Lower leg skin (tissue), 4 donors: ENCODE measurements at places on chromosomes 2 and 18.

- DNase-seq = no peak
Observed at GRCh38 chr2:195342061-195342460, 315.0 kb upstream of the SLC39A10 start.

GRCh38 chr2:9373047-9373446 is 50.3 kb downstream of the ITGB1BP1 start:
- no peak for DNase-seq

GRCh38 chr2:75573145-75573878 is 12.6 kb upstream of the EVA1A start:
- no peak for DNase-seq

GRCh38 chr2:202084265-202084664 is 11.2 kb downstream of the KIAA2012 start:
- no peak for DNase-seq

- no peak for DNase-seq
Observed at GRCh38 chr2:229611360-229611759, 103.0 kb downstream of the DNER start.

GRCh38 chr2:9714630-9715214 is 83.9 kb upstream of the YWHAQ start:
- no peak for DNase-seq

DNA sequence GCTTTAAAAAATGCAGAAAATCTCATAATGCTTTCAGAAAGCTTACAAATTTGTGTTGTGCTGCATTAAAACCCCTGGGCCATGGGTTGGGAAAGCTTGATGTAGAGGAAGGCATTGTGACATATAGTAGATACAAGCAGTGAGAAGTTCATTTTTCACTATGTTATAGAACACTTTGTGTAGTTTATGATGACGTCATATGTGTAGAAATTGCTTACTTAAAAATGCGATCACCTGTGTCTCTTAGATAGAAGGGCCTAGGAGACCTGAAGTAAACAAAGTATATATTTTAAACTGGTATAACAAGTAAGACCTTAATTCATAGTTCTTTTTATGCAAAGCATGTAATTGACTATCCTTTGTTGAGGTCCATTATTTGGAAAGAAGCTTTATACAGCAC is 393.5 kb downstream of the ARHGAP15 start:
- no peak for DNase-seq

DNA sequence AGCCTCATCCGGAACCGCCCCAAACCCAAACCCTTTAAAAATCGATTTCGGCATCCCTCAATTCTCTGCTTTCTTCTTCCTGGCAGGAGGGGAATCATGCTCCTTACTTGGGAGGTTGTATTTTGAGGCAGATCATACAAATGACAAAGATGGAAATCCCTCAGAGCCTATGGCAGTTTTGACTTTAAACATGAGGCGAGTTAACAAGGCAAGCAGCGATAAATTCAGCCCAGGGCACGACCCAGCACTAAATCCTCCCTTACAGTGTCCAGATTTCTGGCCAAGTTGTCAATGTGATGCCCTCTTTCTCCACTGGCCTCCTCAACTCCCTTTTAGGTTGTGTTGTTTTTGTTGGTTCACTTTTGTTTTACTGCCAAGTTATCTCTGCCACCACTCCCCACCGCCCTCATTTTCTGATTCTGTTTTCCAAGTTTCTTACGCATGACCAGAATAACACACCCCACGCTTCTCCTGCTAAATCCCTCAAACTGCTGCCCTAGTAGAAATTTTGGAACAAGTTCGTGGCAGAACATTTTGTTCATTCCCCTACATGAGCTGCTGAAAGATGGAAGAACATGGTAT is 68.3 kb downstream of the CTAGE1 start:
- DNase-seq = no peak

DNA sequence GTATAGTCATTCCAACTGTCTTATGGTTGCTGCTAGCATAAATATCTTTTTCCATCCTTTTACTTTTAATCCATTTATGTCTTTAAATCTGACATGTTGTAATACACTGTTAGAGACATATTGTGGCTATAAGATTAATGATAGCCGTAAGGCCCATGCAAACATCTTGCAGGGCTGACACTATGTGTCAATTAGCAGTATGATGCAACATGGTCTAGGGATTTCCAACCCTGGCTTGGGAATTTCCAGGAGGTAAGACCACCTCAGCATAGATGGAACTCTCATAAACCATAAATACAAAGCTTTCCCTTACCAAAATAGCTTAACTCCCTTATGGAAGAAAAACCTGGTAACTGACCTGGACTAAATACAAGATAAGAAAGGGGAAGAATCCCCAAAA is 16.5 kb downstream of the SCLY start:
- no peak for DNase-seq

DNA sequence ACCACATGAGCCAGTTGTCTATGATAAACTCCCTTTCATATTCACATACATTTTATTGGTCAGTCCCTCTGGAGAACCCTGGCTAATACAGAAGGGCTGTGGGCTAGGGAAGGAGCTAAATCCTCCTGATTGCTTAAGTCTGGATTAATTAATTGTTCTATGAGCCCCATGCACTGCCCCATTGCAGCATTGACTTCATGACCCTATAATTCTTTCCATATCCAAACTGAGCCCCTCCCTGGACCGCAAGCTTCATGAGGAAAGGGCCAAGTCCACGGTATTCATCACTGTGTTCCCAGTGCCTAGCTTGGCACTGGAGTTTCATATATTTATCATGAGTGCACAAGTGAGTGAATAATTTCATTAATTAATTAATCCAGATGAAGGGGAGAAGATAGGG is 124.0 kb downstream of the MBD2 start:
- DNase-seq = no peak
